ENCODE measurements at places on chromosomes 5 and 9. TPM values are rescaled to one million over a fixed set of nuclear protein-coding genes. Genes with fewer than 3 reads are reported as not detected.

DNA sequence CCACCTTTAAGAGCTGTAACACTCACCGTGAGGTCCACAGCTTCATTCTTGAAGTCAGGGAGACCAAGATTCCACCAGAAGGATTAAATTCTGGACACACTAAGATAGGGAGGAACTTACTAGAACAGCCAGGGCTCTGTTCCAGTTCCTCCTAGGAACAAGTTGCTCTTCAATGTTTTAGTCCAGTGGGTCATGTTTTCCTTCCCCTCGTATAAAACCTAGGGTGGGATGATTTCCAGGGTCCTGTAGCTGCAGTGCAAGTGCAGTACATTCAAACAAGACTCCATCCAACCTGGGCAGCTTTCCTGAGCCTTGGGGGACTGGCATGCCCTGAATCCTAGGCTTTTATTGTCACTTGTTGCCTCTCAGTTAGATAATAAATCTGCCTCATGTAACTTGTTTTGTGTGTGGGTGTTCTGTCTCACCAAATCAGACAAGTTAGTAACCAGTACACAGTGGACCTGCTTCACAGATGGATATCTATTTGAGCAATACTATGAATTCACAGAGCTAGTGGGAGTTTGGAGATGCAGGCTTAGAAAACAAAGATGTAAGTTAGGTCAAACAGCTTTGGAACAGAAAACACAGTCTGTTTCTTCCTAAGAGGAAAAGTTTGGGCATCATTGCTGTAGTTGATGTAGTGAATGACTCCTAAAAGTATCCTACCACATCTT is 405.6 kb downstream of the GABRG2 start:
- H3K4me3 ChIP-seq: no peak overlapping the region
- no peak overlapping the region for H3K27ac ChIP-seq
- no peaks in the 10 kb centered on the region for H3K27me3 ChIP-seq
- H3K36me3 ChIP-seq: no peaks in the 10 kb centered on the region
- no peaks in the 10 kb centered on the region for H3K4me1 ChIP-seq
- DNase-seq: no peak

- no peak overlapping the region for H3K4me3 ChIP-seq
- no peaks in the 10 kb centered on the region for H3K27me3 ChIP-seq
- no peaks in the 10 kb centered on the region for H3K36me3 ChIP-seq
- no peak overlapping the region for H3K27ac ChIP-seq
These were observed 2.5 kb downstream of the TMEM252 start for GRCh38 chr9:68538200-68538599.

- peaks cover 23% of the 10 kb centered on the region for H3K27me3 ChIP-seq
- DNase-seq: no peak
- H3K36me3 ChIP-seq: no peaks in the 10 kb centered on the region
- no peaks in the 10 kb centered on the region for H3K4me1 ChIP-seq
These were observed 307.5 kb downstream of the ZNF608 start for GRCh38 chr5:124438903-124439281.

GRCh38 chr5:141492168-141492885 is 3.4 kb downstream of the PCDHGC5 start:
- H3K4me3 ChIP-seq: no peak overlapping the region
- no peaks in the 10 kb centered on the region for H3K36me3 ChIP-seq
- no peak overlapping the region for H3K27ac ChIP-seq
- DNase-seq: no peak
- peaks cover 40% of the 10 kb centered on the region for H3K4me1 ChIP-seq

- no peak overlapping the region for H3K27ac ChIP-seq
- no peak overlapping the region for H3K4me3 ChIP-seq
- H3K36me3 ChIP-seq: peaks cover 82% of the 10 kb centered on the region
- H3K4me1 ChIP-seq: no peaks in the 10 kb centered on the region
These were observed 11.7 kb downstream of the TRIM23 start for GRCh38 chr5:65612298-65612907.

DNA sequence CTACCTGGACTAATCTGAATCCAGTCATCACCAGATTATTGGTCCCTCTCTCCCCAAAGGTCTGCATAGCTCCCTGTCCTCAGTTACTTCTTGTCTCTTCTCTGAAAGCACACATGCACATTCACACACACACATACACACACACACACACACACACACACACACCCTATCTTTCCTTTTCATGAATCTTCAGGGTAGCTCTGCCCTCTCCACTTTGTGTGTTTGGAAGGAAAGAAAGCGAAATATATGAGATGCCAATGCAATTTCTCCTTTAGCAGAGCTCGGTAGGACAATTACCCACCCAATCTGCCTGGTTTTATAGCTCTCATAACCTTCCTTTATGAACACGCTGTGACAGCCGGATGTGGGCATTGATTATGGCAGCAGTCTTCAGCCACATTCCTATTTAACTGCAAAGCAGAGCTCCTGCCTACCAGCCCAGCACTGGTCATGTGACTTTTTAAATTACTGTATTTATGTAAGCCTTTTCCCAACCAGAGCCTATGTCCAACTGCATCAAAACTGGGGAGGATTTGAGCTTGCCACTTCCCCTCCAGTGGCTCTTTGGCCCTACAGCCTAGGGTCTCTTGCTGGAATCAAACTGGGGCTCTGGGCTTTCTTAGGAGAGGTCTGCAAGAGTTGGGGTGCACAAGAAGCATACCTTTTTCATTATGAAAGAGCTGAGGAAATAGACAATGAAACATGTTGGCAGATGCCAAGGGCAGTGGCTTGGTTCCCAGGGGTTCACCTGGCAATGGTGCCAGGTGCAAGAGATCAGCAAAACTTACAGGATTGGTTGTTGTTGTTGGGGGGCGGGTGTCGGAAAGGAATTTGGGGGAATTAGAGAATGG is 20.8 kb upstream of the MATR3 start:
- peak overlapping the region; percentile 78 for H3K4me3 ChIP-seq
- H3K36me3 ChIP-seq: no peaks in the 10 kb centered on the region
- peaks cover 30% of the 10 kb centered on the region for H3K4me1 ChIP-seq
- peak; percentile 71 for DNase-seq
- peak overlapping the region; percentile 29 for H3K27ac ChIP-seq
- no peaks in the 10 kb centered on the region for H3K27me3 ChIP-seq

DNA sequence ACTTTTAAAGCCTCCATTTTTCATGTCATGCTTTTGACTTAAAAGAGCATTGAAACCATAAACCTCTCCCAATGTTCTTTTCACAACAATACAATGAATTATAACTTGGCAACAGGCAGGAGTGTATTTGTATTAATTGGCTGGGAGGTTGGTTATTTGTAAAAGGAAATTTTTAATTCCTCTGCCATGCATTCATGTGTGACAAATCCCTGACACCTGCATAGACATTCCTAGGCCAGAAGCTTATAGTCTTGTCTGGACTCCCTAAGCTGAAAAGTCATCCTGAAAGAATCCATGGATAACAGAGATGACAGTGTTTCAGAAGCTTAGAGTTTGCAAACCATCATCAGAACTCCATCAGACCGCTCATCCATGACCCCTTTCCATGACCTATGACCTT is 76.3 kb upstream of the PTGER4 start:
- no peak overlapping the region for H3K4me3 ChIP-seq
- 0 out of 2 replicates have a peak, but pooled peaks cover 5% of the 10 kb centered on the region for H3K4me1 ChIP-seq
- no peaks in the 10 kb centered on the region for H3K36me3 ChIP-seq
- H3K27ac ChIP-seq: no peak overlapping the region

DNA sequence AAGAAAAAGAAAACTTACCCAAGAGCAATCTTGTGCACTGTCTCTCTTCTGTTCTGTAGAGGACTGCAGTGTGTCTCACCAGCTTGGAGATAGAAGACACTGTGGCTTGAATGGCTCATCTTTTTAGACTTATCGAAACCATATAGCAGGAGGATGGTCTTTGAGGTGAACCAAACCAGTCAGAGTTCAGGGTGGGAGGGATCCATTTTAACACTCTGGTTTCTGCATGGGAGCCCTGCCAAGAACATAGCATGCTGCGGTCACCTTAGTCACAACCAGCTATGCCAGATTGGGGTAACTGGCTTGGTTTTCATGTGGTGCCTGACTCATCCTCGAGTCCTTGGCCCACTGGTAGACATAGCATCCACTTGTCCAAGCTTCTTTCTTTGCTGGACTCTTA is 135.1 kb downstream of the PAPPA start:
- no peaks in the 10 kb centered on the region for H3K27me3 ChIP-seq
- peaks cover 15% of the 10 kb centered on the region for H3K4me1 ChIP-seq
- H3K4me3 ChIP-seq: peak overlapping the region; percentile 35
- H3K27ac ChIP-seq: peak overlapping the region; percentile 73
- H3K36me3 ChIP-seq: peaks cover 3% of the 10 kb centered on the region

DNA sequence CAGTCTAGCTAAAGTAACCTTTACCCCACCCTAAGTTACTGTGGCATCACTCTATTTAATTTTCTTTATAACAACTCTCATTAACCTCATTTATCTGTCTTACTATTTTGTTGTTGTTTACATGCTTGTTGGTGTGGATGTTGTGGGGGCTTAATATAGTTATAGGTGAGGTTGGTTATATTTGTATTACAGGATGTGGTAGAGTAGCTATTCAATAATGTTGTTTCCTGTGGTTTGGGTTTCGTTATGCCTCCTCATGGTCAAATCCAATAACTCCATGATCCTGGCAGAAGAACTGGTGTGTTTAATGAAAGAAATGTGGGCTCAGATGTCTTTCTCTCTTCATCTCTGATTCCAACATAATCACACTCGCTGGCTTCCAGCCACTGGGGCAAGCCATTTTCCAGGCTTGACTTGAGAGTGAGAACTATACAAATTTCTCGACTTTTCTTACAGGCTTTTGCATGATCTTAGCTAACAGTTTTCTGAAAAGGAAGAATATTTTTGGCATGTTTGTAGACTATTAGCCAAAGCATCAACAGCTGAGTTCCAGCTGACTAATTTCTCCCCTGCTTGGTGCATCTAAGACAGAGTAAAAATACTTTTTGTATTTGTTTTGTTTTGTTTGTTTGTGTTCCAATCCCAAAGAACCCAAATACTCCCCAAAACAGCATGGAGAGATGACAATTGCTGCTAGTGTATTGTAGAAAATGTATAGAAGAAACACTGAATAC is 303.7 kb upstream of the PAPPA start:
- H3K27ac ChIP-seq: peak overlapping the region; percentile 29
- no peaks in the 10 kb centered on the region for H3K36me3 ChIP-seq
- no peaks in the 10 kb centered on the region for H3K27me3 ChIP-seq
- peak; percentile 38 for DNase-seq
- H3K4me1 ChIP-seq: peaks cover 43% of the 10 kb centered on the region

DNA sequence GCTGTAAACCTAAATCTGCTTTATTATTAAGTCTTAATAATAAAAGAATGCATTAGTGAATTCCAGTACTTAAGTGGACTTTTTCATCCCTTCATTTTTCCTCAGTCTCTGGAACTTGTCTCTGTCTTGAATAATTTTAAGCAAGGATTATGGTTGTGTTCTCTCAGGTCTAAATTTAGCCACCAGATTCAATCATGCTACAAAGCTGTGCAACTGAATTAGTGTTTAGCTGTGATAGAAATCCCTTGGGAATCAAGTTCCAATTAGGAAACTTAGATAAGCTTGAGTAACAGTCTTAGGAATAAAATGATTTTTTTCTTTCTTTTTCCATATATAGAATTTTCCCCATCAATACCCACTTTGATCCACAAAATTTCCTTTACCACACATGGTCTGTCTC is 104.3 kb downstream of the PLPPR1 start:
- H3K4me3 ChIP-seq: no peak overlapping the region
- H3K4me1 ChIP-seq: no peaks in the 10 kb centered on the region

GRCh38 chr9:114115654-114116125 is 16.6 kb upstream of the KIF12 start:
- H3K27ac ChIP-seq: no peak overlapping the region
- H3K4me3 ChIP-seq: no peak overlapping the region
- peaks cover 9% of the 10 kb centered on the region for H3K27me3 ChIP-seq
- peaks cover 16% of the 10 kb centered on the region for H3K4me1 ChIP-seq
- no peaks in the 10 kb centered on the region for H3K36me3 ChIP-seq
- DNase-seq: no peak

GRCh38 chr9:89878687-89879086 is 273.9 kb downstream of the GADD45G start:
- DNase-seq: no peak
- H3K27me3 ChIP-seq: no peaks in the 10 kb centered on the region

DNA sequence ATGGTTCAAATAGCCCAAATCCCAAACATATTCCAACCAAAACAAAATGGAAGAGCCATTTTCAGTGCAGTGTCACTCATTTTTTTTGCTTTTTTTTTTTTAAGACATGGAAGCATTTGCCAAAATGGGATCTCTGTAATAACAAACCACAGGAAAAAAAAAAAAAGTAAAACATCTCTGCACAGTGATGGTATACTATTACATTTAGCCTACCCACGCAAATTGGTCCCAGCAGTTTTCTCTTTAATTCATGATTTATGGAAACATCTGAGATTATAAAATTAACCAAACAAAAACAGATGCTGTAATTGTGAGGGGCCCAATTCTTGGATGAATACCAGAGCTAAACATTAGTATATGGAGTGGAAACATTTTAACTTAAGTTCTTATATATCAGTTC is 566.6 kb downstream of the ZNF608 start:
- no peak overlapping the region for H3K27ac ChIP-seq
- DNase-seq: no peak
- H3K27me3 ChIP-seq: no peaks in the 10 kb centered on the region
- H3K4me1 ChIP-seq: no peaks in the 10 kb centered on the region
- H3K4me3 ChIP-seq: no peak overlapping the region

DNA sequence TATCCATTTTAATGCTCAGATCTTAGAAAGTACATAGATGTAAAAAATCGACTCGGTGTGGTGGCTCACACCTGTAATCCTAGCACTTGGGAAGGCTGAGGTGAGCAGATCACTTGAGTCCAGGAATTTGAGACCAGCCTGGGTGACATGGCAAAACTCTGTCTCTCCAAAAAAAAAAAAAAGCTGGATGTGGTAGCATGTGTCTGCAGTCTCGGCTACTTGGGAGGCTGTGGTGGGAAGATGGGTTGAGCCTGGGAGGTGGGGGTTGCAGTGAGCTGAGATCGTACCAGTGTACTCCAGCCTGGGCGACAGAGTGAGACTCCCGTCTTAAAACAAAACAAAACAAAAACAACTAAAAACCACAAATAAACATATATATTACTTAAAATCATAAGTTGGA is 61.4 kb downstream of the RASA1 start:
- no peak overlapping the region for H3K27ac ChIP-seq
- H3K4me3 ChIP-seq: no peak overlapping the region
- no peak for DNase-seq
- no peaks in the 10 kb centered on the region for H3K27me3 ChIP-seq
- peaks cover 26% of the 10 kb centered on the region for H3K36me3 ChIP-seq

- no peak overlapping the region for H3K4me3 ChIP-seq
- no peaks in the 10 kb centered on the region for H3K4me1 ChIP-seq
- H3K27me3 ChIP-seq: no peaks in the 10 kb centered on the region
- DNase-seq: no peak
- no peak overlapping the region for H3K27ac ChIP-seq
These were observed 588.0 kb upstream of the KLF4 start for GRCh38 chr9:108077556-108077955.

The EQTN gene
- total RNA-seq: not detected

The C9orf43 gene
- 0.76 TPM for total RNA-seq

The RAB3C gene
- total RNA-seq: not detected

The PCDHA9 gene
- not detected for total RNA-seq

The VCAN gene
- 327 TPM for total RNA-seq

The ERBIN gene
- total RNA-seq: 110 TPM

The NR2F1-AS1 gene
- 13.4 TPM for total RNA-seq

The EXOSC3 gene
- total RNA-seq: 30.1 TPM

The OR1J2 gene
- not detected for total RNA-seq

The NMUR2 gene
- total RNA-seq: not detected

The LRRTM2 gene
- 0.11 TPM for total RNA-seq

The SLC38A9 gene
- 43.6 TPM for total RNA-seq
